ENCODE measurements at places on chromosomes 1 and 21.
A peak's percentile ranks its signal among the peaks of the same experiment; 100 is the strongest.

DNA sequence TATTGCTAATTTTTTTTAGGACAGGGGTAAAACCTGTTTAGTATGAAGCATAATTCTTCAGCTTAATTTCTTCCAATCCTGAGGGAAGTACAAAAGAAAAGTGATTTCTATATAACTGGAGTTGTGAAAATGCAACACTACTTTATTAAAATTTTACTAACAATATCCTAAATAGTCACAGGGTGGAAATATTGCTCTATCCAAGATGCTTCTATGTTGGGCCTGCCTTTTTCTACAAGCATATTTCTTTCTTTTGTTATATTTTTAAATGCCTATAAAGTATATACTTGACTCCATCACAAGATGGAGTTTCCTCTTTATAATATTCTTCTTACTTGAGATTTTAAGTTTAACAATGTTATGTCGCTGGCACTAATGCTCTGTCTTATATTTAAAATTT lies 37.9 kb downstream of the DTL start:
- DNase-seq, result no peak

- no peak for DNase-seq
These were observed 26.7 kb downstream of the SLC26A9 start for GRCh38 chr1:205916541-205916940.

GRCh38 chr21:44875316-44875700 lies 1.8 kb upstream of the PTTG1IP start:
- peak; percentile 61 for DNase-seq

GRCh38 chr1:87678266-87678665 lies 349.6 kb downstream of the LMO4 start:
- DNase-seq, result no peak

DNA sequence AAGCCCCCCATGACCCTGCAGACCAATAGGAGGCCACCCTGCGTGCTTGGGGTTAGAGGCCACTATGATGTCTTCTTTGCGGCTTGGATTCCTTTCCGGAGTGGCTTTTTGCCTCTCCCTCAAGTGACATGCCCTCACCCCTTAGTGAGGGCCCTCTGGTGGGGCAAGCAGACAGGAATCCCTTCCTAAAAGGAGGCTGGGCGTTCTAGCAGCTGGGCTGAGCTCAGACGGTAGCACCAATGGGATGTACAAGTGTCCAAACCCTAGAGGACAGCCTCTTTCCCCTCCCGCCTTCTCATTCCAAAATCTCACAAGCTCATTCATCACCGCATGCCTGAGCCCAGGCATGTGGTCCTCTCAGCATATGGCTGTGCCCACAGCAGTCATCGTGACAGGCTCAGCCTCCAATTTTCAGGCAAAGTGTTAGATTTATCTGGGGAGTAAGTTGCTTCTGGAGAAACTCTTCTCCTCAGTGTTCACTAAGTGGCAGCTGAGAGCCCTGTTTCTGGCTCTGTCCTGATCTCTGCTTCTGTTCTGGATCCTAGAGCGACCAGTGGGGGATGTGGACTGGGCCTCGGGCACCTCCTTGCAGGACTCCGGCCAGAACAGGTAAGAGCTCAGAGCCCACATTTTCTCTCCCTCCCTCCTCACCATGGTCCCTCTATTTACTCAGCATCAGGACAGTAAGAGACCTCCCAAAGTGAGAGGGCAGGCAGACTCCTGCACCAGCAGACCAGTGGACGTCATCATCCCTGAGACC lies 4.8 kb downstream of the KIAA1614 start:
- DNase-seq, result peak; percentile 32

DNA sequence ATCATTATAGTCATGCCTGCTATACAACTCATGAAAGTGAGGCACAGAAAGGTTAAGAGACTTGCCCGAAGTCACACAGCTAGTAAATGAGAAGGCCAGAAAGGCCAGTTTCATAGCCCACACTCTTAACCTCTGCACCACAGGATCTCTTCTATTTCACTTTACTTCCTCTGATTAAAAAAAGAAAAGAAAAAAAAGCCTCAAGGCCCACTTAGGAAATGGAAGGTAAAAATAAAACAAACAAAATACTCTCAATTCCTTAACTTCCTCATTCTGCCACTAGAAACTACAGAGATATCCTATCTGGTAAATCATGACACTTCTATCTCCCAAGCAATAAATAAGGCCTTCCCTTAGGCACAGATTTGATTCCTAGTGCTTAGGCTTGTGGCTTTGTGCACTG lies 7.6 kb upstream of the ENAH start:
- no peak for DNase-seq

DNA sequence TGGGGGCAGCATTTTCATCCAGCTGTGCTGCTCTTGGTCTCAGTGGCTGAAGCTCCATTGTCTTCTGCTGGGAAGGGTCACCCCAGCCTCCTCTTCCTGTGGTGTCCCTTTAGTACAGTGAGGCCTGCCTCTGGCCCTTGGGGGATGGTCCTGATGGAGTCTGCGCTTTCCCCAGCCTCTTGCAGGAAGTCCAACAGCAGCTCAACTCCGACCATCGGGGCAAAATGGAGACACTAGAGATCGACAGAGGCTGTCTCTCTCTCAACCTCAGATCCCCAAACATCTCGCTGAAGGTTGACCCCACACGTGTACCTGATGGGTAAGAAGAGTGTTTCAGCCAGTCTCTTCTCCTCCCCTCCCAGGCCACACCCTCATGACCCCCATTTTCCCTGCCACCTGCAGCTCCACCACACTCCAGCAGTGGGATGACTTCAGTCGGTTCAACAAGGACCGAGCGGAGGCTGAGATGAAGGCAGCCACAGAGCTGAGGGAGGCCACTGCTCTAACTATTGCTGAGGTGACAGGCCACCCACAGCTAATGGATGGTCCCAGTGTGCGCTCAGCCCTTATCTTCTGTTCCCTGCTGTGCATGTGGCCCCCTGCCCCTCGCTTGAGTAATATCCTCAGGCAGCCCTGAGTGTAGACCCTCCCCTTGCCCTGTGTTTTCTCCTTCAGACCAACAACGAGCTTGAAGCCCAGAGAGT lies 2.0 kb upstream of the ADPRS start:
- no peak for DNase-seq

DNA sequence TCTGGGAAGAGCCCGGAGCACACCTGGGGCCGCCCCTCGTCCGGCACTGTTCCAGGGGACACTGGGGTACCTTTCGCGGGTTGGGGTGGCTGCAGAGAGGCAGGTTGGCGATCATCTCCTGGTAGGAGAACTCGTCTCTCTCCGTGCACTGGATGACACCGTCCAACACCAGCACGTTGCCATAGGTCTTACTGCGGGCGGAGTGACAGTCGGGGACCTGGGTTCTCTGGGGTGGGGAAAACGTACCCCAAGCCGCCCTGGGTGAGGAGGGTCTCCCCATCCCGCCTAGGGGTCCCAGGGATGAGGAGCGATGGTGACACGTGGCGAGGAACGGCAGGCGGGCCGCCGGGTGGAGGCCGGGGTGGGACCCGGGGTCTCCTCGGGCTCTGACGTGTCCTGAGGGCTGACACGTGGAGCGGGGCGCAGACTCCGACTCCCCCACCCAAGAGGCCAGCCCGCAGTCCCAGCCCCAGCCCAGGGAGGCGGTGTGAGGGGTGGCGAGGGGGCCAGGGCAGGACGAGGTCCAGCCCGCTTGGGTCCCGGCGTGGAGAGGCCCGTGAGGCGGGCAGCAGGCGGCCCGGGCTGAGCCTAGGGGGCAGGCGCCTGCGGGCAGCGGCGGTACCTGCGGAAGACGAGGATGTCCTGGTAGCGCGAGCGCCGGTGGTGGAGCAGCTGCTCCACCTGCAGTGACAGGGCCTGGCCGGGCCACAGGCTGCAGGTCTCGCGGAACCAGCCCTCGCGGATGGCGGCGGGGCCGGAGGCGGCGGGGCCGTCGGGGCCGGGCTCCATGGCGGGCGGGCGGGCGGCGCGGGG lies 457 bp downstream of the SRM start:
- no peak for DNase-seq

GRCh38 chr1:51523931-51524330 lies 4.9 kb upstream of the EPS15 start:
- DNase-seq, result no peak

- DNase-seq, result no peak
These were observed 15.5 kb downstream of the LYPLAL1 start for GRCh38 chr1:219189021-219189824.

GRCh38 chr1:33815061-33815460 lies 48.8 kb upstream of the HMGB4 start:
- DNase-seq, result no peak

DNA sequence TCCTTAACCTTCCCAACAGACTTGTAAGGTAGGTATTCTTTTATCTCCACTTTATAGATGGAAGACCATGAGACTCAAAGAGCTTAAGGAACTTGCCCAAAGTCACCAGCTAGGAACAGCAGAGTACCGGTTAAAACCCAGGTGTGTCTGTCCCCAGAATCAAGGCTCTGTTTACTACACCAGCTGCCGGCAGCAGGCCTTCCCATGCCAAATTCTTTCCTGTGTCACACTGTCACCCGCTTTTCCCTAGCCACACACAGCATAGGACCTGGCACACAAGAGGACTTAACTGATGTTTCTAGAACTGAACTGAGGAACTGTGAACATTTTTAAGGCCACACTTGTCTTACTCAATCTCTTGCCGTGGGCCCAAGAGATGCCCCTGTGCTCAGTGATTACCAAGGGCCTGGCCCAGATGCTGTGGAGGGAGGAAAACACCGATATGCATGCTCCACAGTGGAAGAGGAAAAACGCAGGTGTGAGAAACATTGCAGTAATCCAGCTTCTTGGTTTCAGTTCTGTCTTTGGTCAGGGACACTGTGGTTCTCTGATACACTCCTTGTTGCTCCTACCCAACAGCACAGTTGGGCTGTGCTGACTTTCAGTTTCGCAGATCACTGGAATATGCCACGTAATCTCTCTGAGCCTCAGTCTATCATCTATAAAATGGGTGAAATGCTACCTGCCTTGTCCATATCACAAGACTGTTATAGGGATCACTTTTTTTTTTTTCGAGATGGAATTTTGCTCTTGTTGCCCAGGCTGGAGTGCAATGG lies 13.9 kb upstream of the LY9 start:
- DNase-seq, result no peak

DNA sequence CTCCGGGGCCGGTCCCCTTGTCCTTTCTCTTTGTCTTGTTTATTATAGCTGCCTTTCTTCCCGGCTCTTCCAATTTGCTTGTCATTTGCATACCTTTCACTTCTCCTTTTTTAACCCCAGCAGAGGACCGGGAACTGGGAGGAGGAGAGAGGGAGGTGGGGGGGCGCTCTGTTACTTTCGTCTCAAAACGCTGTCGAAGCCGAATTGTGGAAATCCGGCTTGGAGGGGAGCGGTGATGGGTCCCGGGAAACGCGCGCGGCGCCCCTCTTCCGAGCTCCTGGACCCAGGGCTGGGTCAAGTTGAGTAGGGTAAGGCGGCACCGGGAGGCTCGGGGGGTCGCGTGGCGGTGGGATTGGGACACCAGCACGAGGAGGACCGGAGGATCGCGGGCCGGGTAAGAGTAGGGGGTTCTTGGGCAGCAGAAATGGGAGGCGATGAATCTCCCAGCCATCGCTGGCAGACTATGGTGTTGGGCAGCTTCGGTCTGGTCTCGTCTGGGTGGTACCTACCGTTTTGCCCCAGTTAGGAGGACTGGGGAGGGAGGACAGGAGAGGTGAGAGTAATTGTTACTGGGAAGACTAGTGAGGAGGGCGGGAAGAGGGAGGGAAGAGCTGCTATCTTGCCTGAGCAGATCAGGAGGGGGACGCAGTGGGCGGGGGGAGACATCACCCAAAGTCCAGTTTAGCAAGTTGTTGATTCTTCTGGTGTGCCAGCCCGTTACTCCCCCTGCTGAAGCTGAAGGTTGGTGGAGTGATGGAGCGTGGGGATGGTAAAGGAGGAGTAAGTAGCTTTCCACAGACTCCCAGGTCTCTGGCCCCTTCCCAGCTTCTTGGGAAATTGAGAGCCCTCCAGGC lies 1.5 kb downstream of the PROX1 start:
- DNase-seq, result no peak
